ENCODE measurements at places on chromosomes 5 and 9.

GRCh38 chr9:117957267-117957666, 253.1 kb downstream of the TLR4 start:
- no peak for DNase-seq

DNA sequence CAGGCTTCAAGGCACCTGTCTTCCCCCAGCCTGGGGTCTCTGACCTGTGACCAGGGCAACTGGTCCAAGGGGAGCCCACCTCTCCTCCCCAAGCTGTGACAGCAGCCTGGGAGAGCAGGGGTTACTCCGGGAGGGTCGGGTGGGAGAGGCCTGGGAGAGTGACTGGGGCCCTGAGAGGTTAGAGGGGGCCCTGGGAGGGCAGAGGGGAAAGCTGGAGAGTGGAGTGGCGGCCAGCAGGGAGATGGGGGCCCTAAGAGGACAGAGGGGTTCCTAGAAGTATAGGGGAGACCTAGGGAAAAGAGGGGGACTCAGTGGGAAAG, 302 bp downstream of the LCN9 start:
- DNase-seq = no peak

- DNase-seq = no peak
These were observed 466.7 kb downstream of the NFIB start for GRCh38 chr9:13847270-13847669.

- DNase-seq = no peak
These were observed 23.9 kb downstream of the C5orf15 start for GRCh38 chr5:133944263-133945185.

DNA sequence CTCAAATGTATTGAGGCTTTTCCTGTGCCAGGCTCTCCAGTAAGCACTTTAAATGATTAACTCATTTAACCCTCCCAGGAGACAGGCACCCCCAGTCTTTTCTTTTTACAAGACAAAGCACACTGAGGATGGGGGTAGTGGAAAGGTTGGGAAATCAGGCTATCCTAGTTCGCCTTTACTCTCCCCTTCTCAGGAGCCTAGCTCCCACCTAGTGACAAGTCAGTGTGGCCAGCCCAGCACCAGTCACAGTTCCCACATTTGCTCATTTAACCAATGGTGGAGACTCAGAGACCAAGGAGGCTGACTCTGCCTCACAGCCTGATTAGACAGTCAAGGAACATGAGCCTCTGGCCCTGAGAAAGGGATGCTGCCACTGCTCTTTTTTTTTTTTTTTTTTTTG, 3.5 kb downstream of the ALDH7A1 start:
- no peak for DNase-seq

DNA sequence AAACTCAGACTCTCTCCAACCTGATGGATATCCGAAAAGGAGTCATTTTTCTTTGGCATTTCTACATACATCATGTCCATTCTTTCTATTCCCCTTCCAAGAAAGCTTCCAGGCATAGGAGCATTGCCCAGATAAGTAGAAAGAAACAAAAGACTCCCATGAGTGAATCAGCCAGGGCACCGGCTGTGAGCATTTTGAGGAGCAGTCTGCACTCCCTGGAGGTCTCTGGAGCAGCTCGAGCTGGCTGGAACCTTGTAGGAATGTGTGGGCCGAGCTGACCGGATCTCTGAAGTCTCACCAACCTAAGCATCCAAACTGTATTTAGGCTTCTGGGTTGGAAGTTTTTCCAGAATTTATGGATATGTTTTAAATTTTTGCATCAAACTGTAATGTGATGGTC, 161.4 kb upstream of the TRPC7 start:
- DNase-seq = no peak

DNA sequence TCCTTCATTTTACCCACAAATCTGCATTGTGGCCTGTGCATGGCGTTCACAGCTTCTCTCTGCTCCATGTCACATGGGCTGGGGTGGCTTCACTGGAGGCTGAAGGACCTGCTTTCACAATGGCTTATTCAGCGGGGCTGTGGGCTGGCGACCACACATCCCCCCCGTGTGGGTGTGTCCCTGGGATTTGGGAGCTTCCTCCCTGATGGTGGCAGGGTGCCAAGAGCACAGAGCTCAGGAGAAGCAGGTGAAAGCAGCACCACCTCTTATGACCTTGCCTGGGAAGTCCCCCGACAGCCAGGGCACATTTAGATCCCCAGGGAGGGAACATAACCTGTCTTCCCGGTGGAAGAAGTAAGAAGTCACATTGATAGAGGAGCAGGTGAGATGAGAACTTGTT, 5.0 kb upstream of the MED10 start:
- no peak for DNase-seq
